ENCODE measurements at places on chromosomes 1 and 21.
A peak's percentile ranks its signal among the peaks of the same experiment; 100 is the strongest.

GRCh38 chr1:166391279-166392066, 224.7 kb upstream of the FAM78B start:
- no peak for DNase-seq

GRCh38 chr1:109104364-109105151, 9.4 kb upstream of the ELAPOR1 start:
- DNase-seq = no peak

DNA sequence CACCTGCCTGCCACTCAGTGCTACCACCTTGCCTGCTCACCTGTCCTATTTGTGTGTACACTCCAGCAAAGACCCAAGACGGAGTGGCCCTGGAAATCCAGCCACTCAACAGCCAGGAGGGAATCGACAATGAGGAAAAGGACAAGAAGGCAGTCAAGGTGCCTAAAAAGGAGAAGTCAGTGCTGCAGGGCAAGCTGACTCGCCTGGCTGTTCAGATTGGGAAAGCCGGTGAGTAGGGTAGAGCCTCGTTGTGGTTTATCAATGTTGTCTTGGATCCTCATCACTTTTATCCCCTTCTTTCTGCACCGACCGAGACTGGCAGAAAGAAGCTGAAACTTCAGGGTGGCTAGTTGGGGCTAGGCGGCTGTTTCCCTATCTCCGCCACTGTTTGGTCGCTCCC, 61.4 kb upstream of the LAX1 start:
- DNase-seq = no peak

DNA sequence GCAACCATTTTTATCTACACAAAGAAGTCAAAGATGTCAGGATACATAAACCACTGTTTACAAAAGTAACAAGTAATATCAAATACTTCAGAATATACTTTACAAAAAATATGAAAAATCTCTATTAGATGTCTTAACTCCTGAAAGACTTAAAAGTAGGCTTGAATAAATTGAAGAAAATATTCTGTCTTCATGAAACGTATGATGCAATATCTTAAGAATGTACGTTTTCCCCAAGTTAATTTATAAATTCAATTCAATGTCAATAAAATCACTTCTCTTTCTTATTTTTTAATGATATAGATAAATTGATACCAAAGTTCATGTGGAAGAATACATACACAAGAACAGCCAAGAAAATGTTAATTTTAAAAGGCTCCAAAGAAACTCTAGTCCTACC, 6.0 kb downstream of the KRTAP19-7 start:
- DNase-seq = no peak

DNA sequence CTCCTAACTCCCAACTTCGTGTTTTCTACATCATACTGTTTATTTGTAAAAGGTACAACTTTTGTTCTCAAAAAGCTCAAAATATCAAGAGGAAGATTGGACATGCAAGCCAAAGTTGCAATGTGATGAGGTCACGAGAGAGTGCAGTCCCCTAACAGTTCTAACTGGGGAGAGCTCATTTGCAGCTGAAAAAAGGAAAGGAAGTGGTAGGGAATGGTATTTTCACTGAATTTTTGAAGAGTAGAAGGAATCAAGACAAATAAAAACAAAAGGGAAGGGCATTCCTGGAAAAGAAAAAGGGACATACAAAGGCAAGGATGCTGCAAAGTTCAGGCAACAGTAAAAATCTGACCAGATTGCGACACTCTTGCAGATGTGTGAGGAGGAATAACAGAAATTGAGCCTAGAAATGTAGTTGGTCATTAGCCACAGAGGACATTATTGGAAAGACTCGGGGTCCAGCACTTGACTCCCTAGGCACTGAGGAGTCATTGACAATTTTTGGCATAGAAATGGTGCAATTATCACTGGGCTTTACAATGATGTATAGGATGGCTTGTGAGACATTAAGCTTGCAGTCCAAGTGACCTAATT, 67.9 kb downstream of the TBX15 start:
- DNase-seq = no peak

DNA sequence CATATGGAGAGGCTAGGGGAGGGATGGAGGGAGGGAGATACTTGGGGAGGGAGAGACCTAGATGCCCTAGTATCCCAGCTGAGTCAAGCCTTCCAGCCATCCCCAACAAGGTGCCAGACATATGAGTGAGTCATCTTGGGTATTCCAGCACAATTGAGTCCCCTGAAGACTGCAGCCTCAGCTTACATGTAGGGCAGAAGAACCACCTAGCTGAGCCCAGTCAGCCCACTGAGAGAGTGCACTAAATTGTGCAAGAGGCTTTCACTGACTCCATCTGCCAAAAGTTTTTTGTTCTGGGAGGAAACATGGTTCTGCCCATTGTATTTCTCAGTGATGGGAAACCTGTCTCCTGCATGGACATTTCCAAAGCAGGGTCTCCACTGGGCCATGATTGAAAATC, 76.4 kb downstream of the FOXD2 start:
- no peak for DNase-seq

GRCh38 chr1:157279138-157279801, 141.1 kb upstream of the ETV3 start:
- no peak for DNase-seq

GRCh38 chr1:89945852-89946476, 48.9 kb upstream of the ZNF326 start:
- DNase-seq = no peak

- no peak for DNase-seq
These were observed 19.1 kb upstream of the LMX1A start for GRCh38 chr1:165375623-165376022.

- DNase-seq = no peak
These were observed 29.1 kb upstream of the F13B start for GRCh38 chr1:197096137-197096536.

DNA sequence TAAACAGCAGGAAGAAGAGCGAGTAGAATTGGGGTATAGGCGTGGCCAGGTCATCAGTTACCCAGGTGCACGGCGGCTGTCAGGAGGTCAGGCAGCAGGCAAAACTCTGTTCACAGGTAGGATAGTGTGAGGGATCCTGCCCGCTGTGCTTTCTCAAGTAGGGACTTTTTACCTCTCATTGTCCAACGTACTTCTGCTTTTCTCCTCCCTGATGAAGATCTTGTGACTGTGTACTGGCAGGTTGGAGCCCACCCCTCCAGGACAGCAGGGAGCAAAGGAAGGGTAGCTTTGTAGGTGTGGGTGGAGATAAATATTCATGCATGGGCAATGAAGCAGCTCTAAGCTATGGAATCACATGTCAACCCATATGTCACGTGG, 373.5 kb downstream of the KIF26B start:
- DNase-seq = no peak

DNA sequence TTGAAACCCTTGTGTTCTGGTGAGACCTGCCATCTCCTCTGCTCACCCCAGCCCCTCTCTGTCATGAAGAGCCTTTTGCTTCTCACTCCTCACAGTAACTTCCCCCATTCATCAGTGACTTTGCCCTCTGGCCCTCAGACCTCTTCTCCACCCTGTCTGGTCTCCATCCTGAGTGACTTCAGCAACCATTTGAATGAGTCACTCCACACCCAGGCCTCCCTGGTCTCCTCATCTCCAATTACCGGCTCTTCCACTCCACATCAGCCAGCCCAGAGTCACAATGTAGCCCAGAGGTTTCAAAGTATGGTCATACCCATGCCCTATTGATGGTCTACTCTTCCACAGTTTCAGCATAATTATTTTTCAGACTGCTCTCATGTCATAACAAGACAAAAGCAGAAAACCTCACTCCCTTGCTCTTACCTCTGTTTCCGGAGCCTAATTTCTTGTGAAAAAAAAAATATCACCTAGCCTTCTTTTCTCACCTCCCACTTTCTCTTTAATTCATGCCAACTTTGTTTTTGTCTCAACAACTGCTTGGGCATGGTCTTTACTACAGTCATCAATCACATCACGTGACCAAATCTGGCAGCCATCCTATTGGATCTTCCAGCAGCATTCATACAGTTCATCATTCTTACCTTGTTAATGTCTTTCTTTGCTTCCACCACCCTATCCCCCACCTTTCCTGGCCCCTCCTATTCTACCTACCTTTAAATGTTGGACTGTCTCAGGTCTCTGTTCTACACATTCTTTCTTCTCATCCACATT, 35.6 kb upstream of the NEK7 start:
- DNase-seq = no peak

DNA sequence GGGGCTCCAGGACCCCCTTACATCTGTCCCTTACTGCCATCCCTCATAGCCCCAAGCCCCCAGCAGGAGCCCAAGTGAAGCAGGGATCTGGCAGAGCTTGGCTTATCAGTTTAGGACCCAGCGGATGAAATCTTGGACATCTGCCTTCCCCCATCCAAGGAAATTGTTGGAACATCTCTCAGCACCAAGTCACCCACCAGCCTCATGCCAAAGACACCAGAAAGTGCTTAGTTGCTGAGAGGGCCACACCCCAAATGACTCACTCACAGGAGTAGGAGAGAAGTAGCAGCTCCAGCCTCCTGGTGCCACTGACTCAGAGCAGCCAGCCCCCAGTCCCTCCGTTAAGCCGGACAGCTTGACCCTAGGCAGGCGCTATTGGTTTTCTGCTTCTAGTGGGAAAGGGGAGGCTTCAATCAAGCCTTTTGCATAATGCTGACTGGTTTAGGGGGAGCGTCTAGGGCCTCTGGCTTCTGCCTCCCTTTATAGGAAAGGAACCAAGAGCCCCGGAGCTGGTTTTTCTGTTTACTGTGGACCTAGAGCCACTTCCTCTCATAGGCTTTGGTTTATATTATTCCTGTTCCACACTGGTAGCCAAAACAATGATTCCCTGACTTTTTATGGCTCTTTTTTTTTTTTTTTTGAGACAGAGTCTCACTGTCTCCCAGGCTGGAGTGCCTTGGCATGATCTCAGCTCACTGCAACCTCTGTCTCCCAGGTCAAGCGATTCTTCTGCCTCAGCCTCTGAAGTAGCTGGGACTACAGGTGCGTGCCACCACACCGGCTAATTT, 114.2 kb upstream of the IPO9 start:
- DNase-seq = no peak

- DNase-seq = no peak
These were observed 78.1 kb upstream of the ZNF644 start for GRCh38 chr1:91099746-91100621.

- DNase-seq = no peak
These were observed 88.2 kb downstream of the NFIA start for GRCh38 chr1:61170328-61171238.

GRCh38 chr1:109578947-109579443, 30.6 kb downstream of the GNAI3 start:
- no peak for DNase-seq

GRCh38 chr1:199510314-199510713, 517.2 kb upstream of the NR5A2 start:
- DNase-seq = no peak

GRCh38 chr1:18748435-18748834, 111.0 kb downstream of the TAS1R2 start:
- DNase-seq = no peak

- DNase-seq = no peak
These were observed 277.1 kb downstream of the AKT3 start for GRCh38 chr1:243572940-243573339.

GRCh38 chr1:40948741-40949443, 30.6 kb upstream of the CTPS1 start:
- DNase-seq = peak; percentile 12

- no peak for DNase-seq
These were observed 37.3 kb downstream of the F13B start for GRCh38 chr1:197029749-197030148.

DNA sequence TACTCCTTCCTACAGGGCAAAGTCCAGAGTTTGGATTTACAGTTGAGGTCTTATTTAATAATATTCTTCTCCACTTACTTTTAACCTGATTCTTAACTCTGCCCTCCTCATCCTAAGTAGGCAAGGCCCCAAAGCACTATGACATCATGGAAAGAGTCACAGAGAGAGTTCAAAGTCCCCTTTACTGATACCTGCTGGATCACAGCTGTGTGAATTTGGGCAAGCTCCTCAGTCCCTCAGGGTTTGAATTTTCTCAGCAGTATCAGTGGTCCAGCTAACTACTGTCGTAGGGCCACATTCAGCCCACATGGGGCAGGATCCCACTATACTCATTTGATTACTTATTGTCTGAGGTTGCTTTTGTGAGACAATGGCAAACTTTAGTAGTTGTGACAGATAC, 16.0 kb downstream of the TYW3 start:
- no peak for DNase-seq

DNA sequence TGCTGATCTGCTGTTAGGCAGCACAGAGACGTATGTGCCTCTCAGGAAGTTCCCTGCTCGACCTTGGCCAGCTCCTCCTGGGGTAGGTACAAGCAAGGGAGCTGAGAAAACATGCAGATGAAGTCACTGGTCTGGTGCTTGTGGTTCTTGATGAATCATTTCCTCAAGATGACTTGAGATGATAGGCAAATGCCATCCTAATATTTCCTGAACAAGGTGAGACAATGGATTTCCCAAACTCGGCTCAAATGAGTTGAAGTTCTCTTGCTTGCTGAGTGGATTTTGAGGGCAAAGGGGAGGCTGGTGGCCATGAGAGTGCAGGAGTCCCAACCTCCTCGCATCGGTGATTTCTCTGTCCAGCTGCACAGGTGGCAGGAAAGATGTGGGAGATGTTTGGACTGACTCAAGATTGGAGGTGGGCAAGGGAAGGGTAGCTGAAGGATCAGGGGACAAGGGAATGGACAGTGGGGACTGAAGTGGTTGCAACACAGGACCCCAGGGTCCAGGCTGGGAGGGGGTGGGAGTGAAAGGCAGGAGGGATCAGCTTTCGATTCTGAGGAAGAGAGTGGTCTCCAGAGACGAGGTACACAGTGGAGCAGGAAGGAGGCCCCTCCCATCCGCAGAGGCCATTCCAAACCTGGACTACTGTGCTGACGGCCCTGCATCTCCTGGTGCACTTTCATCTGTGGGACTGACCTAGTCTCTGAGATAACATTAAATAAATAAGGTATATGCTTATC, 63.9 kb downstream of the CAPN2 start:
- DNase-seq = peak; percentile 7

GRCh38 chr21:35266546-35266945, 217.4 kb upstream of the RUNX1 start:
- no peak for DNase-seq

DNA sequence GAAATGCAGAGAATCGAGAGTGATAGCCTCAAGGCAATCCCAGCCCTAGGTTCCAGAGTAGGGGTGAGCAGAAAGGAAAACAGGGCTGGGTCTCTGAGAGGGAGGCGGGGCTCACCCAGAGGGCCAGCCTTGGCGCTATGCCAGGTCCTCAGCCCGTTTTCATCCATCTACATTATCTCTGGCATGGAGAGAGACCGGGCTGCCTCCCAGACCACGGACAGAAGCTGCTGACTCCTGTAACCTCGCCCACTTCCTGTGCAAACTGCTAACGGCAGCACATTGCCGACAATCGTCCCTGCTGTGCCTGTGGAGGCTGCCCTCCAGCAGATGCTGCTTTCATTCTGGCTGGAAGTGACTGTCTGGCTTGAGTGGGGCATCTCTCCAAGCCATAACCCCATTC, 569.1 kb downstream of the NPHP4 start:
- DNase-seq = no peak

GRCh38 chr1:167791281-167792187, 69.8 kb downstream of the MPZL1 start:
- DNase-seq = no peak
